Stimulated activated CD4-positive, alpha-beta T cell treated with anti-CD3 and anti-CD28 coated beads, Interleukin-12 subunit alpha, Interleukin-12 subunit beta, amount 100 ng/mL, for 48 hours (primary cell): ENCODE measurements at places on chromosomes 11 and 22.

- DNase-seq, result no peak
Observed at GRCh38 chr22:47102648-47103047, 340.2 kb downstream of the TBC1D22A start.

DNA sequence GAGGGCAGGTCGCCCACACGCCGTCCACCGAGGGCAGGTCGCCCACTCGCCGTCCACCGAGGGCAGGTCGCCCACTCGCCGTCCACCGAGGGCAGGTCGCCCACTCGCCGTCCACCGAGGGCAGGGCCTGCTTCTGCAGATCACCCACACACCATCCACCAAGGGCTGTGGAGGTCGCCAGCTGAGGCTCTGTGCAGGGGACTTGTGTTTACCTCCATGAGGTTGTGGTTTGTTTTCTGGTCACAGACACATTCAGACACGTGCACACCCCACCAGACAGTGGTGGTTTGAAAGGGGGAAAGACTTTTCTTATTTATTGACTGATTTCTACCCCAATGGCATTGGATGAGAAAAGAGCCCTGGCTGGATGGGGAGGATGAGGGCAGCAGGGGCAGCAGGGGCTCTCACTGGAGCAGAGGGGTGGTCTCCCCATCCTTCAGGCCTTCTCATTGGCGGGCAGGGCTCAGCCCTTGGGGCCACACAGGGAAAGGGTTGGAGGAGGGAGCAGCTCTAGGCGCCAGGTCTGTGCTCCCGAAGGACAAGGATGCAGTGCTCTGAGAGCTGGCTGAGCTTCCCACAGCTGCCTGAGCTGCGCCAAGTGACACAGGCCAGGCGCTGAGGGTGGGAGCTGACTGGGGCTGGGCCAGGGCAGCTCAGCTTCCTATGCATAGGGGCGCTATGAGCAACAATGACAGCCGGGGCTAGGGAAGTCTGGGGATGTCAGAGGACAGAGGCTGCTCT, 252.6 kb upstream of the B3GAT1 start:
- no peak for DNase-seq

GRCh38 chr22:41480397-41480735, 11.4 kb downstream of the ACO2 start:
- no peak for DNase-seq

- no peak for DNase-seq
Observed at GRCh38 chr11:60204922-60205321, 22.0 kb upstream of the MS4A6A start.
